ENCODE measurements at places on chromosomes 1 and 21. TPM values are rescaled to one million over a fixed set of nuclear protein-coding genes. Genes with fewer than 3 reads are reported as not detected.

The SESN2 gene
- total RNA-seq = 36.4 TPM

The TRIM63 gene
- not detected for total RNA-seq

The GPR37L1 gene
- under 0.01 TPM for total RNA-seq

The VAV3 gene
- total RNA-seq = 10.5 TPM

The ITGB2 gene
- 0.26 TPM for total RNA-seq

The OR2T4 gene
- not detected for total RNA-seq

The ZC3H12A gene
- 24.2 TPM for total RNA-seq

The PLA2G2A gene
- not detected for total RNA-seq

The GFI1 gene
- under 0.01 TPM for total RNA-seq

The LMOD1 gene
- 0.26 TPM for total RNA-seq

The EMC1 gene
- 60.8 TPM for total RNA-seq

The CD1B gene
- not detected for total RNA-seq

The PRAMEF26 gene
- total RNA-seq = not detected

The HSD11B1 gene
- 4.1 TPM for total RNA-seq

The UBE2U gene
- total RNA-seq = not detected

The MMEL1 gene
- total RNA-seq = 0.13 TPM

The SEMA4A gene
- 16.9 TPM for total RNA-seq

The OR14K1 gene
- total RNA-seq = not detected

The PRCC gene
- 9.2 TPM for total RNA-seq

The DMRTA2 gene
- total RNA-seq = 4.2 TPM

The A3GALT2 gene
- not detected for total RNA-seq

The TUFT1 gene
- 54.3 TPM for total RNA-seq

The B3GALT2 gene
- total RNA-seq = not detected

The TSPAN2 gene
- total RNA-seq = 0.13 TPM

All from bronchial epithelial cell (primary cell).